ENCODE measurements at places on chromosomes 7 and 10. TPM values are rescaled to one million over a fixed set of nuclear protein-coding genes. Genes with fewer than 3 reads are reported as not detected.

The CCDC136 gene
- total RNA-seq: 23.8 TPM

The C10orf71 gene
- total RNA-seq: not detected

The FHIP2A gene
- 23.9 TPM for total RNA-seq

The PARG gene
- 37.2 TPM for total RNA-seq

The GPR37 gene
- not detected for total RNA-seq

The LGI1 gene
- not detected for total RNA-seq

The UCMA gene
- total RNA-seq: not detected

The CLCN1 gene
- total RNA-seq: not detected

The PDE1C gene
- 0.39 TPM for total RNA-seq

The ZNF488 gene
- total RNA-seq: not detected

The IGF2BP3 gene
- total RNA-seq: 0.31 TPM

The DYNC1I1 gene
- total RNA-seq: not detected

The PTPN20 gene
- total RNA-seq: 0.67 TPM

The CAV1 gene
- total RNA-seq: not detected

The SLC29A3 gene
- total RNA-seq: 3.6 TPM

The OR6V1 gene
- not detected for total RNA-seq

The STEAP2 gene
- total RNA-seq: 3.1 TPM

The LIPM gene
- total RNA-seq: not detected

The PRSS37 gene
- total RNA-seq: not detected

The METTL27 gene
- total RNA-seq: not detected

The PDZD7 gene
- 0.62 TPM for total RNA-seq

The CARD11 gene
- 80.8 TPM for total RNA-seq

The PPP1R17 gene
- total RNA-seq: not detected

The GOLGA7B gene
- total RNA-seq: 1.8 TPM

The SMKR1 gene
- total RNA-seq: 3.6 TPM

The OR2A7 gene
- not detected for total RNA-seq

The RAB19 gene
- 1.9 TPM for total RNA-seq

The COL17A1 gene
- total RNA-seq: not detected

The AGAP6 gene
- 17.9 TPM for total RNA-seq

The CASD1 gene
- 12.3 TPM for total RNA-seq

The VSTM2A gene
- not detected for total RNA-seq

The NUTM2D gene
- 2.2 TPM for total RNA-seq

The KCNK18 gene
- total RNA-seq: not detected

The RNF32 gene
- not detected for total RNA-seq

The RBP3 gene
- not detected for total RNA-seq

The DPP6 gene
- not detected for total RNA-seq

The VWA2 gene
- total RNA-seq: not detected

The AGR3 gene
- not detected for total RNA-seq

The ZNF503 gene
- total RNA-seq: 0.11 TPM

The PPA1 gene
- 263 TPM for total RNA-seq

The HTRA1 gene
- total RNA-seq: not detected

The AUTS2 gene
- total RNA-seq: 14.3 TPM
